Stimulated activated CD4-positive, alpha-beta T cell treated with anti-CD3 and anti-CD28 coated beads, Interleukin-4, amount 100 ng/mL, for 24 hours (primary cell): ENCODE measurements at places on chromosomes 4 and X.
A peak's percentile ranks its signal among the peaks of the same experiment; 100 is the strongest.

GRCh38 chr4:80124246-80125211, 51.5 kb upstream of the ANTXR2 start:
- DNase-seq: no peak

DNA sequence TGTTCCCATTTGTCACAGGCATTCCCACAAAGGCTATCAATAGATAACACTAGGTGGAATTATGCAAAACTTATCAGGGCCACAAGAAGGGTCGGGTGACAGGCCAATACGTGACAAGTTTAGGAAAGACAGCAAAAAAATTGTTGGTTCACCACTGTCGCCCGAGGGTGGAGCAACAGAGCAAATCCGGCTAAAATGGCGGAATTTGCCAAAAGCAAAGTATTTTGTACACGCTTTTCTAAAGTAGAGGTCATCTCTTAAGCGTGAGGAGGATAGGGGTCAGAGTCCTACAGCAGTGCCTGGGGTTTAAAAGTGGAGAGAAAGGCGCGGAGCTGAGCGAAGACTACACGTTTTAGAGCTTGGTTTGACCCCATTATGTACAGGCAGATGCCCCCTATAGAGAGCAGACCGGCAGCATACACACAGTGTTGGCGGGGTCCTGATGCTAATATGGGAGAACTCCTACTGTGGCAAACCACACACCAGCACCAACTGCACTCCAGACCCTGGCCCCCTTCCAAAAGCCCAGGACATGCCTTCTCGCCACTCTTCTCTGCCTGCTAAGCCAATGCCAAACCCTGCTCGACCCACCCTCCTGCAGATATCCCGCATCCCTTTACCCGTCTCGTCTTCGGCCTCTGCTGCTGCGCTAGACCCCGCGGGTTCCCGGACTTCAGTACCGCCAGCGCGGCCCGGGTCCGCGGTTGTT, 733 bp downstream of the CCNA2 start:
- peak; percentile 22 for DNase-seq

DNA sequence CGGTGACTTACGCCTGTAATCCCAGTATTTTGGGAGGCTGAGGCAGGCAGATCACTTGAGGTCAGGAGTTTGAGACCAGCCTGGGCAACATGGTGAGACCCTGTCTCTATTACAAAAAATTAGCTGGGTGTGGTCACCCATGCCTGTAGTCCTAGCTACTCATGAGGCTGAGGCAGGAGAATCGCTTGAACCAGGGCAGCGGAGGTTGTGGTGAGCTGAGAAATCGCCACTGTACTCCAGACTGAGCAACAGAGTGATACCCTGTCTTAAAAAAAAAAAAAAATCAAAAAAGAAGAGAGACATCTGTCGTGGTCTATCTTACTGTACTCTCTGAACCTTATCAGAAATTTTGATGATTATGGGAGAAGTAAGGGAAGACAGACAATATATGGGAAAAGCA, 144.3 kb downstream of the CAMK2D start:
- DNase-seq: no peak

DNA sequence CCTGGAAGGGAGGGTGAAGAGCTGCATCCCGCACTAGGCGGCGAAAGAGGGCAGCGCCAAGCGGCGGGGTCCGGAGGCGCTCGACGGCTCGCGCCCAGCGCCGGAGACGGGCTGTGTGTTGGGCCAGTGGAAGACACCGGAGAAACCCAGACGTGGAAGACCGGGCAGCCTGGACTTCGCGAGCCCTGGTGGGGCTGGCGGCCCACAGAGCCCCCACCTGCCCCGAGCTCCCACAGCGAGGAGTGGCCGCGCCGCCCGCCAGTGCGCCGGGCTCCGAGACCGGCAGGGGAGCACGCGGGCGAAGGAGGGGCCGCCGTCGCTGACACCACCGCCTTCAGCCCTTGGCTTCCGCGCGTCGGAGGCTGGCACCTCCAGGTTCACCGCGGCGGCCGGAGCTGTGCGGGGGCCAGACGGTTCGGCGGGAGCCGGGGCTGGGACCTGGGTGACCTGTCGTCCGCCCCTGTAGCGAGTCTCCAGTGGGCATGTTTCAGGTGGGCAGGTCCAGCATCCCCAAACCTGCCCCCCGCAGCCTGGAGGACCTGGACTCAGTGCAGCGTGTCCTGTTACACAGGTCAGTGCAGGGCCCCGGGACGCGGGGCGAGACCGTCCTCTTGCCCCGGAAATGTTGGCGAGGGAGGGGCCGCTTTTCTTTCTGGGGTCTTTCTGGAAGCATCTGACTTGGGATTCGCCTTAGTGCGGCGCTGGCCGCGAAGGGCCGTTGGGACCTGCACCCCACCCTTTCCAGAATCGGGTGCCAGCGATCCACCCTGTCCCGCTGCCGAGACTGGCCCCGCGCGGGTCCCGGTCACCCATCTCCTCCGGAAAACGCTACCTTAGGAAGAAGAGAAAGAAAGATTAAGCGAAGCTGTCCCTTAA, 9.6 kb upstream of the INTU start:
- DNase-seq: no peak

- DNase-seq: no peak
Measured at GRCh38 chrX:123422875-123423274, 238.8 kb downstream of the GRIA3 start.

- no peak for DNase-seq
Measured at GRCh38 chr4:102535398-102536082, 34.4 kb downstream of the NFKB1 start.

DNA sequence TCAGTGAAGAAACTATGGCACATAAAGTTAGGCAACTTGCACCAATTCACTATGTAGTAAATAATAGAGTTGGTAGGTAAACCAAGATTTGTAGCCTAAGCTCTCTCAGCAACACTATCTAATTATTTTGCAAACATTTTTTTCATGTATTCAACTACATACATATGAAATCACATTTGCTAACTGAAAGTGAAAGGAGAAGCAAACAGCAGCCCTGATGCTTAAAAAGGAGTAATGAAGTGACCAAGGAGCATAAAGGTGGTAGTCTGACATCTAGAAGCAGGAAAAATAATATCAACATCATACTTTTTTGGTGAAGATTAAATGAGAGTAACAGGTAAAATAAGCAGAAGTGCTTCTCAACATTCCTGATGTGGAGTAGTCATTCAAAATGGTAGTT, 603.7 kb downstream of the GRXCR1 start:
- no peak for DNase-seq

DNA sequence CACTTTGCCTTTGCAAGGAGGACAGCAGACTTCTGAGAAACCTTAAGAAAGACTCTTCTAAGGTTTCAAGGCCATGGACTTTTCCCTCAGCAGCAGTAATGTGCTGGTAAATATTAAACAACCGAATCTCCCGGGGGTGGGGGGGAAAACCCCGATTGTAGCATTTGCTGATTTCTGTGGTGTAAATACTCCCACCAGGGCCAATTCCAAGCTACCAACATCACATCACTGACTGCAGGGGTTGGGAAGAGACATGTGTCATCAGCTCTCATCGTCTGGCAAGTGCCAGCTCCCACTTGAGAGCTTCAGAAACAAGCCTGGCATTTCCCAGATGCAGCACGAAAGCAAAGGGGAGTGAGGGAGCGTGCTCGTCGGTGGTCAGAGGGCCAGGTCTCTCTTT, 101.2 kb downstream of the BCOR start:
- DNase-seq: no peak

GRCh38 chr4:147407261-147408045, 73.4 kb upstream of the EDNRA start:
- DNase-seq: no peak

DNA sequence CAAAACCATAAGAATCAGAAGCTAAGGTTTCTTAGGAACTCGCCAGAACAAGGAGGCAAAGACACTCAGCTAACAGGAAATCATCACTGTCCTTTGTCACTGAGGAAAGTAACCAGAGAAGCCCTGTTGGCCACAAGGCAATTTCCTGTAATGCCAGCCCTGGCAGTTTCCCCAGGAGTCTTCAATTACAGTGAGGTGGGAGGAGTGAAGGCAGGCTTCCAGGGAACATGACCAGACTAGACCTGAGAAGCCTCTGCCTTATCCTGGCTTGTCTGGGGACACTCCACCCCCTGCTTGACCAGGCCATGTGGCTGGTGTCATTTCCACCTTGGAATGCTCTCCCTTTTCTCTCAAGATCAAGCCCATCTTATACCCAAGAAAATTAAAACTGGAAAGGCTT, 125.3 kb downstream of the COL4A6 start:
- no peak for DNase-seq

DNA sequence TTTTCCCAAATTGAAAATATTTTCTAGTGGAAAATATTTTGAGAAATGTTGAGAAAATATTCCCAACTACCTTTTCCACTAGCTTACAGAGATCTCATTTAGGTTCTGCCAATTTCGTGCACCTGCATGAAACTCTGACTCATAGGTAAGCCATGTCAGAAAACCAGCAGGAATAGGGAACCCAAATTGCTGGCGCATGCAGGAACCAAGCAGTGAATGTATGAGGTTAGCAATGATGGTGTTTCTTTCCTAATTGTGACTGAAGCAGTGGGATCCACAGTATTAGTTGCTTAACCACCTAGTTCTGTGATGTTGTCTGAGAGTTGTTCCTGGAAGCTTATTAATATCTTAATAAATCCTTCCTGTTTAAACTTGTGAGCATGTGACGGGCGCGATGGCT, 381.0 kb upstream of the TRAM1L1 start:
- no peak for DNase-seq

- no peak for DNase-seq
Measured at GRCh38 chr4:56289934-56290333, 97.4 kb downstream of the AASDH start.

DNA sequence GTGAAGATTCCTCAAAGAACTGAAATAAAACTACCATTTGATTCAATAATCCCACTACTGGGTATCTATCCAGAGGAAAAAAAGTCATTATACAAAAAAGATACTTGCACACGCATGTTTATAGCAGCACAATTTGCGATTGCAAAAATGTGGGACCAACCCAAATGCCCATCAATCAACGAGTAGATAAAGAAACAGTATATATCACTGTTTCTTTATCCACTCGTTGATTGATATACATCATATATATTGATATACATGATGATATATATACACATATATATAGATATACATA, 13.6 kb upstream of the AFP start:
- no peak for DNase-seq

DNA sequence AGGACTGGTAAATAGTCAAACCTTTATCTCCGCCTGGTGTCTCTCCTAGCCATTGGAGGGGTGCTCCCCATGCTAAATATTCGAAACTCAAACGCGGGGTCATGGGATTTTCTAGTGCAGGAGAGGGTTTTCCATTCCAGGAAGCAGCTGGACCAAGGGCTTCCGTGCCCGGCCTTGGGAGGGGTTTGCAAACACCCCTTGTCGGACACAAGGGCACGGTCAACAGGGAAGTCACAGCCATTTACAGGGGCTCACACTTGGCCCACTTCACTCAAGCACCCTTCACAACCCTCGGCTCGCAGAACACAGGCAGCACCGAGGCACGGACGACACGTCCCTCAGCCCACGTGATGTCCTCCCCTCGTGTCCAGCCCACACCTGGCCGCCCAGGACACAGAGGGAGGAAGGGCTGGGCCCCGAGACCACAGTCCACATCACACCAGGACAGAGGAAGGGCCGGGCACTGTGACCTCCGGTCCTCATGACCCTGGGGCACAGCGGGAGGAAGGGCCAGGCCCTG, 10.3 kb upstream of the PLCXD1 start:
- no peak for DNase-seq

DNA sequence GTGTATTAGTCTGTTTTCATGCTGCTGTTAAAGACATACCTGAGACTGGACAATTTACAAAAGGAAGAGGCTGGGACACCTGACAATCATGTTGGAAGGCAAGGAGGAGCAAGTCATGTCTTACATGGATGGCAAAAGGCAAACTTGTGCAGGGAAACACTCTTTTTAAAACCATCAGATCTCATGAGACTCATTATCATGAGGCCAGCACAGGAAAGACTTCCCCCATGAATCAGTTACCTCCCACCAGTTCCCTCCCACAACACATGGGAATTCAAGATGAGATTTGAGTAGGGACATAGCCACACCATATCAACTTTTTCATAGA, 11.2 kb downstream of the TENT5D start:
- DNase-seq: no peak

DNA sequence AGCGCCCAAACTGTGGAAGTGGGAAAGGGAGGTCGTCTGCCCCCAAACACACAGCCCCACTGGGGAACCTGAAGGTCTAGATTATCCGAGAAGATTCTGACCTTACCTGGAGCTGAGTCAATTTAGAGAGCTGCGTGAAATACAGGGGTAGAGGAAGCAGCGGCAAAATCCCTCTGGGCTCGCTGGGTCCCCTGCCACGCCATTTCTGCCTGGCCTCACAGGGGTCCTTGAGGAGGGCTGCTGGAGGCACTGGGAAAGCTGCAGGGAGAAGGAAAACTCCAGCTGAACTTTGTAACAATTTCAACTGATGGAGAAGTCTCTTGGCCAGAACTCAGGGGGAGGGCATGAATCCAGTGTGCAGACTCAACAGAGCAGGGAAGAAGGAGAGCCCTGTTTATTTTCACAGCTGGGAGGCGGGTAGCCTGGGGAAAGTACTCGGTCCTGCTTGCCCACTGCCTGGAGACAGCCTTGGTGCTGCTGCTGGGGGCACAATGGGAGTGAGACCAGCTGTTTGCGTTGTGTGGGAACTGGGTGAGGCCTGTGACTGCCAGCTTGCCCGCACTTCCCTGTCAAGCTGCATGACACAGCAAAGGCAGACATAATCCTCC, 93.2 kb upstream of the MAPK10 start:
- DNase-seq: no peak
